ENCODE measurements at places on chromosomes 2 and 18.

GRCh38 chr18:66222174-66222573, 381.7 kb downstream of the CDH19 start:
- DNase-seq, result no peak

GRCh38 chr2:64374686-64375085, 79.3 kb upstream of the LGALSL start:
- no peak for DNase-seq

DNA sequence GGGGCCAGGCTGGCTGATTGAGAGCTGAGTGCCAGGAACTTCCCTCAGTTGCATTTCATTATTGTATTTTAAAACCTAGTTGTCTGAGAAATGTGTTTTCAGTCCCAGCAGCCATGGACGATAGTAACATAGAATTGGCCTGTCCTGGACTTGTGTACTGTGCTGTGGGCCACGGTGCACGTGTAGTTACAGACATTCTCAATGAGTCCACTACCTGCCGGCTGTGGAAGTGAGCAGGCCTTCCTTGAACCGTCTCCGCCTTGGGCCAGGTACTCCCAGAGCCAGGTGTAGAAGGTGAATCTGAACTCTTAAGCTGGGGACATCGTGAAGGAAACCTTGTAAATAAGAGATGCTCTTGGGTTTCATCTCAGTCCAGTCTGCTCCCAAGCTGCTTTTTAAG, 47.0 kb downstream of the UBE2F start:
- no peak for DNase-seq

DNA sequence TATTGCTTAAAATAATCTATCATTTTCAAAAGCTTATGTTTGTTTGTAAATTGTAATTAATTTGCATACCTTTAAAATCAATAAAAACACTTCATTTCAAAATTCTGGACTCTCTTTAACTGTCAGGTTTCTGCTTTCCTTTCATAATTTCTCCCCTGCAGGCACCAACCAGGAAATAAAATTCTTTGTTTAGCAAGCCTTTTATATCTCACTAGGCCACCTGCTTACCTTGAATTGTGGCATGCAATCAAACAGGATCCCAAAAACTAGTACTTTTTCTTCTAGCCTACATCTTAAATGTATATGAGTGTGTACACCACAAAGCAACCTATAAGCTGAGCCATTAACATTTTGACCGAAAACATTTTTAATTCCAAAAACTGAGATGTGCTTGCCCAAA, 233.1 kb downstream of the NR4A2 start:
- no peak for DNase-seq

- no peak for DNase-seq
Observed at GRCh38 chr2:96800061-96801004, 15.7 kb upstream of the CNNM3 start.

DNA sequence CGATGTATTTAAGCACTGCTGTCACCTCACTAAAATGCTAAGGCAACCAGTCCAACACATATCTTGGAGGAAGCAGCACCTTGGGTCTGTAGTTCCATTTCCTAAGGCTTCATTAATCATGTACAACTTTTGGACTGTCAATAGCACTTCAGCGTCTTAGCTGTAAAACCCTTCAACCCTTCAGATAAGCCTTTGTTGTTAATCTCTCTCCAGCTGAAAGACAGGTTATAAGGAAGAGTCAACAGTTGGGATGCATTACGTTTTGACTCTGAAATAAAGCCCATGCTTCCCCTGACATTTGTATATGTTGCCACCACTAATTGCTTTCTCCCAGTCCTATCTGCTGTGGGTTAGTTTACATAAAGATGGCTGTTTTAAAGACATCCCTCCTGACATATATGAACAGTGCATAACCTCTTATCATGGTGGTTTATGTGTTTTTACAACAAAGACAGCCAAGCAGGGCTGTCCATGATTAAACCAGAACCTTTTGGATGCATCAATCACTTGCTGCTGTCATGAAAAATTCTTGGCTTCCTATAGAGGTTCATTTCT, 81.5 kb downstream of the EPHA4 start:
- no peak for DNase-seq
